ENCODE measurements at places on chromosomes 7 and 10. TPM values are rescaled to one million over a fixed set of nuclear protein-coding genes. Genes with fewer than 3 reads are reported as not detected.

EZH2 gene
- total RNA-seq: 13.1 TPM

FLNC gene
- total RNA-seq: 339 TPM

GRCh38 chr10:13327534-13327933 is 20.6 kb downstream of the SEPHS1 start:
- DNase-seq: peak; percentile 89

RAB19 gene
- total RNA-seq: not detected

GRCh38 chr10:89332123-89332633 is 4.4 kb downstream of the IFIT3 start:
- peak; percentile 94 for DNase-seq

DNA sequence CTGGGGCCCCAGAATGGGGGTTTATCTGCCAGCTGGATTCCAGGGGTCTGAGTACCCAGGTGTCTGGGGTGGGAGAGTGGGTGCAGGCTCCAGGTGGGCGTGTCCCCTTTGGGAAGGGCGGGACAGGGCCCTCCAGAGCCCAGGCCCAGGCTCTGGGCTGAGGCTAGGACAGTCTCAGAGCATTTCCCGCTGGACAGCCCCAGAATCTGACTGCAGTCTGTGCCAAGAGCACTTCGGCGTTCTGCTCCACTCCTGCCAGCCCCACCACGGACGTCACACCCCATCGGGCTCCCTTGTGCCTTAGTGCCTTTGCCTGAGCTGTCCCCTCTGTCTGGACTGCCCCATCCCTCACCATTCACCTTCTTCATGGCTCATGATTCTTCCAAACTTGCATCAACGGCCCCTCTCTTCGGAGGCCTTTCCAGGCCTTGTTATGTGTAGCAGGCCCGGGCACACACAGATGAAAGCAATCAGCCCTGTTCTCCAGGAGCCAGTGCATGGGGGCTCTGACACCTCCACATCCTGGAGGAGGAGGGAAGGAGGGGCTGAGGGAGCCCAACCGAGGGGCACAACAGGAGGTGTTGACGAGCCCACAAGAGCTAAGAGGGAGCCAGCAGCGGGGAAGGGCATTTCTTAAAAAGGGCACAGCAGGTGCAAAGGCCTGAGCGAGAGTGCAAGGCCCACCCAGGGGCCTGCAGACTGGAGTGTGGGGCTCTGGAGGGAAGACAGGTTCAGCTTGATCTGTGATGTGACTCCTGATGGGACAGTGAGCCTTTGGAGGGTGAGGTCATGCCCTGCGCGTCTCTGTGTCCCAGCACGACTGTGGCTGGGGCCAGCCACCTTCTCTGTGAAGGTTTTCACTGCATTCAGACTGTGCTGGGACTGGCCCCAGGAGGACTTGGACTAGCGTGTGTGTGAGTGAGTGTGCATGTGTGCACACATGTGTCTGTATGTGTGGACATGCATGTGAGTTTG is 41.7 kb downstream of the GTF2IRD1 start:
- no peak for DNase-seq

PYROXD2 gene
- 8.8 TPM for total RNA-seq

DNA sequence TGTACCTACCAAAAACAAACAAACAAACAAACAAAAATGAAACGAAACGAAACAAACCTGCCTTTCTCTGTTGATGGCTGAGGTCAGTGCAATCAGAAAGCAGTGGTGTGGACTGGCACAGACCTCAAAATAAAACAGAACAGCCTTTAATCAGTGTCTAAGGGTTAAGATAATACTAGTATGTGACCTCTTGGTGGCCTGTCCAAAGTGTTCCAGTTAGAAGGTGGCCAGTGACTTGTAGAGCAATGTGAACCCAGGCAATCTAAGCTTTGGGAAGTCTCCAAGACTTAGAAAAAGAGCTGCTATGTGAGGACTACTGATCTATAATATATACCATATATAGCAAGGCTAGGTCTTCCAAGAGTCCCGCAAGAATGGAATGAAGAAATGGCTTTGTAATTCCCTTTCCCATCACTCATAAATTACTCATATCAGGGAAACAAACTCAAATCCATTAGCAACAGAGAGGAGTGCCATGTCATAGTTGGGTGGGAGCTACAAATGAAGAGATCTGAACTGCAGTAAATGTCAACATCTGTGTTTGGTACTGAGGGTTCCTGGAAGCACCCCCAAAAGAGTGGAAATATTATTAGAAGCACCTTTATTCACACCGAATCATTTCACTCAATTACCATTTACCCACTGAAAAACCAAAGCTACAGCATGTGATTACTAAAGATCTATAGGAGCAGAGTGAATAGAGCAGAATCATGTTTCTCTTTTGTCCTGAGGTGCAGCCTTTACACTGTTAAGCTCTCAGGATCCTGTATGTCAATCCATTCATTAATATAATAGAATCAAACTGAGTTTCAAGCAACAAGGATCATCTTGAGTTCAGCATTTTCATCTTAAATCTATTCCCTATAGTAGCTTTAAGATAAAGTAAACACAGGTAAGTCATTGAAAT is 28.0 kb downstream of the ABLIM1 start:
- DNase-seq: no peak

DNA sequence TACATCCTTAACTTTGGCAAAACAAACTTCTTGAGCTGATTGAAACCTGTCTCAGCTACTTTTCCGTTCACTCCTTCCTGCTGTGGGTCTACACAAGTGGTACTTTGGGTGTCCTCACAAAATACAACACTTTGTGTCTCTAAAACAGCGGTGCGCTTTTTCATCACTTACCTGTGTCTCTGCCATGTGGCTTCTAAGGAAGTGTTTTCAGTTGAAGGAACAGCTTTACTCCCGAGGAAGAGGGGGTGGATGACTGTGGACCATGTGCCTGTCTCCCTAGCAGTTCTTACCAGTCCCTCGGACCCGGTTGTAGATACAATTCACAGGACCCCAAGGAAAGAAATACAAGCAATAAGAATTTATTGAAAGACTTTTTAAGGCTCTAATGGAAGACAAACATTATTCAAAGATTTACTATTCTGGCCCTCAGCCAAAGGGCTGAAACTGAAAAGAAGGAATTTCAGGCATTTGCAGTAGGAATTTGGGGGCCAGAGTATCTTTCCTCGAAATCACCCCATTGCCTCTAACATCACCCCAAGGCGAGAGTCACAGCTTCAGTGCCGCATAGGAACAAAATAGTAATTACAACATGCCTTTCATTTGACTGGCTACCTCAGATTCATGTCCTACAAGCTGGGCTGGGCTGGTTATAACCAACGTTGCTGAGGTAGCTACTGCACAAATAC is 246.3 kb downstream of the ACTR3B start:
- DNase-seq: no peak

- DNase-seq: peak; percentile 24
Observed at GRCh38 chr10:59805014-59805413, 51.8 kb upstream of the MRLN start.

GRCh38 chr7:44058759-44059218 is 6.6 kb downstream of the PGAM2 start:
- no peak for DNase-seq

- DNase-seq: no peak
Observed at GRCh38 chr10:12250181-12250580, 54.2 kb downstream of the CDC123 start.

DGKI gene
- total RNA-seq: 1.4 TPM

TRIM73 gene
- total RNA-seq: 1.6 TPM

- no peak for DNase-seq
Observed at GRCh38 chr10:129161150-129161549, 305.9 kb upstream of the MGMT start.

GRCh38 chr7:37908221-37908788 is 8.3 kb downstream of the SFRP4 start:
- DNase-seq: no peak

DNA sequence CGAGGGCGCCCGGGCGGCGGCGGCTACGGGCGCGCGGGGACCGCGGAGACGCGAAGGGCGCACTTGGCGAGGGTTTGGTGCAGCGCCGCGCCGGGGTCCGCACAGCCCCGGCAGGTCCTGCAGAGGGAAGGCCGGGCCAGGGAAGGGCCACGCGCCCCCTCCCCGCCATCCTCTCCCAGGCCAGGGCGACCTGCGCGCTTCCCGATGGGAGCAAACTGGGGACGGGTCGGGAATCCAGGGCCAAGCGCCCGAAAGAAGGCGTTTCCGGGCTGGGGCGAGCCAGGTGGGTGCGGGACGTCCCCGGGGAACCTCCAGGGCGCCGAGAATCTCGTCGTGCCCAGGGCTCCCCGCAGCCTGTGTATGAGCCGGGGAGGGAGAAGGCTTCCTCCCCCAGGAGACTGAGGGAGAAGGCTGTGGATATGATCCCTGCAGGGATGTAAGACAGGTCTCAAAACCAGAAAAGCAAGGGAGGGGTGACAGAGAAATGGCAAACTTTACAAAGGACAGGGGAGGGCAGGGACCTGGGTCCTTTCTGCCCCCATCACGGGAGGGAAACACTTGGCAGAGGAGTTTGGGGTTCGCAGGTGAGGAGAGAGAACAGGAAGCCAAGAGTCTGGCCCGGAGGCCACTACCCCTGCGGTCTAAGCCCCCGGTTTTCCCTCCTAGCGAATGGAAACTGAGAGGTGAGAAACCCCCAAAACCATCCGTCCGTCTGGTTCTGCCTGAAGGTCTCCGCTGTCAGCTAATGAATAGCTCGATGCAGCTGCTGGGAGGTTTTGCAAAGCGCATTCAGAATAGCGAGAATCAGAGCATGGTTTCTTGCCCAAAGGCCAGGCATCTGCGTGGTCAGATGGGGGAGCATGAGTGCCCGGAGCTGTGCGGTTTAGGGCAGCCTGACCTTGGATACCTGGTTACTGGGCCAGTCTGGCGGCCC is 674 bp downstream of the AMZ1 start:
- no peak for DNase-seq

- peak; percentile 13 for DNase-seq
Observed at GRCh38 chr7:121069346-121070100, 81.0 kb downstream of the CPED1 start.

- no peak for DNase-seq
Observed at GRCh38 chr7:26417911-26418413, 126.3 kb downstream of the SNX10 start.

- DNase-seq: no peak
Observed at GRCh38 chr7:142476077-142476476, 218.2 kb upstream of the PRSS58 start.

EEF1AKMT2 gene
- total RNA-seq: 29.6 TPM

DNA sequence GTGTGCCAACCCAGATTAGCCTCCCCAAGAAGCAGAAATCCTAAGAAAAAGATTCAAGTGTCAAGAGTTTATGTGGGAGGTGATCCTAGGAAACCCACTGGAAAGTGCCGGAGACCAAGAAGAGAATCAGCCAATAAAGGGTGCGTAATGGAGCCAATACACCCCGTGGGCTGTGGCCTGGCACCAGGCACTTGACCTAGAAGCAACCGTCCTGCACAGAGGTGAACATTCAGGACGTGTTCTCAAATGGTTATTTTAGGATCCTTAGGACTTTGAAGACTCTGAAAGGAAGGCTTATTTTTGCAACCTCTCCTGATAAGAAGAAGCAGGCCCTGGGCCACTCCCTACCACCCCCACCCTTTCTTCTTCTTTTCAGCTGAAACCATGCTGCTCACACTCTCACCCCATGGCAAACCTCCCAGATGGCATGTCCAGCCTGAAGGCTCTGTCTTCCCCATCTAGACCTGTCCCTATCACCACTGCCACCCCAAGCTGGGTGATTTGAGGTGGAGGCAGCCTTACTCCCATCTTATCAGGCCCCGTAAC is 46.6 kb downstream of the VSTM4 start:
- no peak for DNase-seq

EPO gene
- total RNA-seq: not detected

GRCh38 chr7:119397156-119397555 is 875.8 kb upstream of the KCND2 start:
- DNase-seq: no peak

DNA sequence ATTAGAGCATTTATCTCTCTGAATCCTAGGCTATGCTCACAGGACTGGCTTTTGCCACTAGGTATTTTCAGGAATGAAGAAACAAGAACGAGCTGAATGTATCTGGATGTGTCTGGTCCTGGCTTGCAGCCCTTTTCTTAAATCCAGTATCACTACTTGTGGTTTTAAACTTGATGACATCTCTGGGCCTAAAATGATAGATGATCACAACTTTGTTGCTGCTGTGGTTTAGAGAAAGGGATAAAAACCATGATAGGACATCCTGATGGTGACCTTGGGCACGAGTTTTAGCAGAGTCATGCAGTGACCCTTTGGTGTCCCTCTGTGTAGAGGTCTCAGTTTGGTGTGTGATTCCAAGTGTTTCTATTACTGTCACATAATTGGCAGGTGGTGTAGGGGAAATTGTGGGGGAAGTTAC is 31.7 kb upstream of the SEMA3C start:
- peak; percentile 17 for DNase-seq

GRCh38 chr7:7738177-7738576 is 19.8 kb upstream of the RPA3 start:
- no peak for DNase-seq

DNA sequence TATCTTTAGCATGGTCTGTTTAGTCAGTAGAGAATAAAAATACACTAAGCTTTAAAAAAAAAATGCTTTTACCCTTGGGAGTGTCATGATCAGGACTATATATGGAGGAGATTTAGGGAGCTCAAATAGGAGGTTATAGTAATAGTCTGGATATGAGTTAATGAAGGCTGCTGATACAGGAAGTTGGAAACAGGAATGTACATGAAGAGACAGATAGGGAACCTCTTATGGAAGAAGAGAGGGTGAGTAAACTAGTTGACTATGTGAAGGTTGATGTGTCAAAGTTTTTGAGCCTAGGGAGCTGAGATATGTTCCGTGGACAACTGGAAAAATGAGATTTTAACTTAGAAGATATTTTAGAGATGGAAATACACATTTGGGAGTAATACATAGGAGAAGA is 472.0 kb upstream of the FZD8 start:
- no peak for DNase-seq

AASS gene
- 20.6 TPM for total RNA-seq

TMEM139 gene
- total RNA-seq: 0.40 TPM

- no peak for DNase-seq
Observed at GRCh38 chr7:42627626-42628025, 284.2 kb downstream of the C7orf25 start.

ITIH2 gene
- total RNA-seq: 0.22 TPM

GRCh38 chr10:91541481-91541880 is 91.4 kb downstream of the PPP1R3C start:
- DNase-seq: peak; percentile 93

SLC13A4 gene
- 0.09 TPM for total RNA-seq

ACSL5 gene
- total RNA-seq: 1.7 TPM

GRCh38 chr10:59285073-59285472 is 77.3 kb downstream of the FAM13C start:
- DNase-seq: peak; percentile 87

All from muscle of leg (tissue), 16 donors.